ENCODE measurements at places on chromosomes 1 and 21.

DNA sequence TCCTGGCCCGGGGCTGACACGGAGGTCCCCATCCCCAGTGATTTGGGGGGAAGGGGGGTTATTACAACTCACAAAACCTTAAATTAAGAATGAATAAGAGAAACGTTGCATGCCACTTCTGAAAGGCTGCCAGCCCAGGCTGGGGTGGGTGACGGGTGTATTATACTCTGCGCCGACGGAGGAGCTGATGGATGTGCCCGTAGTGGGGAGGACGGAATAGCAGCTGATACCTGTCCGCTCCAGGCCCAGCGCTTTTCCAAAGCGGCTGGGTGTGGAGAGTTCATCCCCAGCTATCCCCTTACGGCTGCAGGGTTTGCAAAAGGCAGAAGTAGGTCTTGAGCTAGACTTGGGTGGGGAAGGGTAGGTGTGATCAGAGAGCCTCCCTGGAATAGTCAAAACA lies 63.8 kb upstream of the CASZ1 start:
- DNase-seq: no peak

DNA sequence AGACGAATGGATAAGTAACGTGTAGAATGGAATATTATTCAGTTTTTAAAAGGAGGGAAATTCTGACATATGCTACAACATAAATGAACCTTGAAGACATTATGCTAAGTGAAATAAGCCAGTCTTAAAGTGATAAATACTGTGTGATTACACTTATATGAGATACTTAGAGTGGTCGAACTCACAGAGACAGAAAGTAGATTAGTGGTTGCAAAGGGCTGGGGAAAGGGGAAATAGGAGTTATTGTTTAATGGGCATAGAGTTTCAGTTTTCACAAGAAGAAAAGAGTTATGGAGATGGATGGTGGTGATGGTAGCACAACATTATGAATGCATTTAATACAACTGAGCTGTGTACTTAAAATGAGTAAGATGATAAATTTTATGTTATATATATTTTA lies 14.7 kb upstream of the AHCYL1 start:
- DNase-seq: no peak

GRCh38 chr1:61083013-61083806 lies 849 bp downstream of the NFIA start:
- DNase-seq: peak; percentile 36

- no peak for DNase-seq
These were observed 124.0 kb downstream of the PIGK start for GRCh38 chr1:77095236-77095635.
